AG08395 (cell line): ENCODE measurements at places on chromosomes 3 and 15.

- DNase-seq, result no peak
Measured at GRCh38 chr15:80007532-80007931, 36.5 kb upstream of the BCL2A1 start.

GRCh38 chr15:73364070-73364469, 4.7 kb downstream of the HCN4 start:
- no peak for DNase-seq

- DNase-seq, result no peak
Measured at GRCh38 chr3:27560484-27561056, 76.4 kb upstream of the SLC4A7 start.

DNA sequence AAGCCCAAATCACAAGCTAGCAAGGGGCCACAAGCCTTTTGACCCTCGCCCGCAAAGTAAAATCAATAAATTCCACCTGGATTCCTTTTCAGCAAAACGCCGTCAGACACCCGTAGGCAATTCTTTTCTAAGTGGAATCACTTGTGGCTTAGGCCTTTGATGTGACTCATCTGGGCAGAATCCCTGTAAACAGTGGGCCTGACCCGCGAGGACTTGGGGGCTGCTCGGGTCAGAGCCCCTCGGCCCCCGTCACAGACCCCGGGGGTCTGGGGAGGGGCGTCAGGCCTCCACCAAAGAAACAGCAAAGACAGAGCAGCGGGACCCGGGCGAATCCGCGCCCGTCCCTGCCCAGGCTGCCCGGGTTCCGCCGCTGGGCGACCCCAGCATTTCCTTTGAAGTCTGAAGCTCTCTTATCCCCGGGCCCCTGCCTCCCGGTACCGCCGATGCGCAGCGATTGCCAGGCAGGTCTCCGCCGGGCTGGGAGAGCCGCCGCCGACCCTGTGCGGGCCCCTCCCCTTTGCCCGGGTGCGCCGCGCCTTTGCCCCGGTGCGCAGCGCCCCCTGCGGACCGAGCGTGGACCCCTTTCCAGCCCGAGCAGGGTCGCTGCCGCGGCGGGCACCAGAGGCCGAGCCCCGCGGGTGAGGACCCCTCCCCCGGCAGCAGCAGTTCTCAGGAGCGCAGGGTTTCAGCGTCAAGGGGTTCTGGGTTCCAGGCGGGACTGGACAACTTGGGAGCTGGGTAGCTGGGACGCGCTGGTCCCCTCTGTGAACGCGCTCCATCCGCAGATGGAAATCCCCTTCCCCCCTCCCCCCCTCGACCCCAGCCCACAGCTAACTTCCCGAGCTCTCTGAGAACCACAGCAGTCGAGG, 178.3 kb downstream of the UACA start:
- peak; percentile 48 for DNase-seq

GRCh38 chr3:187878772-187879518, 133.7 kb upstream of the BCL6 start:
- DNase-seq, result peak; percentile 69

- peak; percentile 91 for DNase-seq
Measured at GRCh38 chr3:12708584-12709192, 44.8 kb upstream of the RAF1 start.

GRCh38 chr3:134685929-134686802, 35.3 kb upstream of the KY start:
- DNase-seq, result peak; percentile 80

DNA sequence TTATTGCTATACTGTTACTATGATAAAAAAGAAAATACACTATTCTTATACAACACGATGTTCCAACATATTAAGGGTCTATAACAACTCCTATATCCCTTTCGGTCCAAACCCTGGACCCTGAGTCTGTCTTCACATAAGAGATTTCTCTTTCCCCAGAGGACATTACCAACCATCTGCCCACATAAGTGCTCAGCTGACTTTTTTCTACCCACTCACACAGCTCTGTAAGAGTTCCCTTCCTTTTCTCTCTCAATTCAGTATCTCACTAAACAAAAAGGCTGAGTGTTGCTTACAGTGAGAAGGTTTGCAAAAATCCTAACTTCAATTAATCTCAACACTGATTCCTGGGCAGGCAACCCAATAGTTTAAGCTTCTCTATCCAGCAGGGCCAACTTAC, 30.5 kb downstream of the ITGB5 start:
- DNase-seq, result no peak

GRCh38 chr3:44721231-44722102, 8.0 kb upstream of the ZNF501 start:
- no peak for DNase-seq

DNA sequence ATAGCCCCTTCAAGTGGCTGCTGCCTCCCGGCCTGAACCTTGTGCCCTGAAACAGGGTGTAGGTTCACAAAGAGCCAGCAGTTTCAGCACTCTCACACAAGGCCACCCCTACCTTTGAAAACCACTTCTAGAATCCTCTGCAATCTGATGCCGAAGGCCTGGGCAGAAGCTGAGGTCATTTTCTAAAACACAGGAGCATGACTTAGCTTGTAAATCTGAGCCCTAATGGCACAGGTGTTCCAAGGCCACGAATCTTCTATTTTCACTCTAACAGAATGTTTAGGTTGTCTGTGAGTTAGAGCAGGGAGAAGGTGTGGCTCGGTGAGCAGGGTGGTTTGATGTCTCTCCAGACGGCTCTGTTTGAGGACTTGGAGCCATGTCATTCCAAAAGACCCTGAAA, 62.3 kb downstream of the SYNM start:
- no peak for DNase-seq

DNA sequence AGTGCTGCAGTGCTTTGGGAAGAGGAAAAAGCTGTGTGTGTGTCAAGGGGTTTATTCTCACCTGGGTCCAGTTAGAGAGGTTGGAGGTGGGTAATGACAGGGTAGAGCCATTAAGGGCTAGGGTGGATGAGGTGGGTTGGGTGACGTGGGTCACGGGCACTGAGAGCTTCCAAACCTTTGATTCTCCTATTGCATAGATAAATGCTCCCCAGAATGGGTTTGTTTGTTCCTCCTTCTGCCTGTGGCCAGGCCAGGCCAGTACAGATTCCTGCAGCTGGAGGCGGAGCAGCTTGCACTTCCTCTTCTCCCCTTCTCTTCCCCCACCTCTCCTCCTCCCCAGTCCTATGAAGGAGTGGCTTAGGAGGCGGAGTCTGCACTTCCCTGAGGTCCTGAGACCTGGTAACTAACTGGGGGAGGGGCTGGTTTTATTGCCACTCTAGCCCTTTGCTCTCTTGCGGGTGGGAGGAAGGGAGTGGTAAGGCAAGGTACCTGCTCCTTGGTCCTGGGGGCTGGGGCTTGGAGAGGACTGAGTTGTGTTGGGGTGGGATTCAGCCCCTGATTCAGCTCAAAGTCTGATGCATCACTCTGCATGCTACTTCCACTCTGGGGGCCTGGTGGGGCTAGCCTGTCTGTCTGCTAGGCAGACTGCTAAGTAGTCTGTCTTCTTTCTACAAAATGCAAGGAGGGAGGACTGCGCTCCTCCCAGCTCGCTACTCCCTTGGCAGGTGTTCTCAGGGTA, 3.5 kb downstream of the SPINT1 start:
- no peak for DNase-seq

DNA sequence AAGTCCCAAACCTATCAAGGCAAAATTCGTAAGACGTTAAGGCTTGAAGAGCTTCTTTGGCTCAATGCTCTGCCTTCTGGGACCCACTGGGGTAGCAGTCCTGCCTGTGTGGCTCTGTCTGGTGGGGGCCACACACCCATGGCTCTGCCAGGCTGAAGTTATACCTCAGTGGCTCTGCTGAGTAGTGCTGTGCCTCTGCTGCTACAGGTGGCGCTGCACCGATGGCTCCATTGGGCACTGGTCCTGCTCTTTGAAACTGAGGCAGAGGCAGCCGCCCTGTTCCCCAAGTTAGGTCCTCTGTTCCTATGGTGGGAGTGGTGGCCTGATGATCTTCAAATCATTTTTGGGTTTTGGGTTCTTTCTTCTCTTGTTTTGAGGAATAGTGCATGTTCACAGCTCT, 68.0 kb upstream of the AP4E1 start:
- no peak for DNase-seq

DNA sequence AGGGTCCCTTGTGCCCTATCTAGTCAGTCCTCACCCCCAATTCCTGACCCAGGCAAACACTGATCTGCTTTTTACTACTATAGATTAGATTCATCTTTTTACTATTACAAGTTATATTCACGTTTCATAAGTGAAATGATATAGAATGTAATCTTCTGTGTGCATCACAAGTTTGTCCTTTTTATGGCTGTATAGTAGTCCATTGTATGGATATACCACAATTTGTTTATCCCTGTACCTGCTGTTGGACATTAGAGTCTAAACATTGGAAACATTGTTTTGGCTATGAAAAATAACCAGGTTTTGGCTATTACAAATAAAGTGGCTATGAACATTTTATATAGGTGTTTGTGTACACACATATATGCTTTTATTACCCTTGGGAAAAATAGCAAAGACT, 112.4 kb downstream of the CACNA1D start:
- DNase-seq, result no peak

GRCh38 chr15:88382482-88382983, 84.7 kb downstream of the MRPL46 start:
- DNase-seq, result no peak

DNA sequence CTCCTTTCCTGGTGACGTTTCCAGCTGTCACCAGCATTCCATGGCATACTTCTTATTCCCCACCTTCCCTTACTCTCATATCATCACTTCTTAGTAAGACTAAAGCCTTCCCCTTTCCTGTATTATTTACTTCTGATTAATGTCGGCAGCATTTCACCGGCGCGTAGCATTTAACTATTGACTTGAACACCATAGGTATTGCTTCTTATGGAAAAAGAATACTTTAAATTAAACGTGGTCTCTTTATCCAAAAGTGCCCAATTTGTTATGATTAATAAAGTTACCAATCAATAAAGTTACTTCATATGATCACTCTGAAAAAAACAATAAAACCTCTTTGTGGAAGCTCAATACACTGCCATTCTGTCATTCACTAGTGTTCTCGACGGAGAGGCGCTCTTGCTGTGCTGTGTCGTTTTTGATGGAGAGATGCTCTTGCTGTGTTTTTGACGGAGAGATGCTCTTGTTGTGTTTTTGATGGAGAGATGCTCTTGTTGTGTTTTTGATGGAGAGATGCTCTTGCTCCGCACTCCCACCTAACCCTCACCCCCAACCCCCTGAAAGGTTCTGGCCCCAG, 165.0 kb downstream of the XXYLT1 start:
- DNase-seq, result no peak

GRCh38 chr3:14549256-14549919, 9.2 kb upstream of the GRIP2 start:
- DNase-seq, result peak; percentile 55

DNA sequence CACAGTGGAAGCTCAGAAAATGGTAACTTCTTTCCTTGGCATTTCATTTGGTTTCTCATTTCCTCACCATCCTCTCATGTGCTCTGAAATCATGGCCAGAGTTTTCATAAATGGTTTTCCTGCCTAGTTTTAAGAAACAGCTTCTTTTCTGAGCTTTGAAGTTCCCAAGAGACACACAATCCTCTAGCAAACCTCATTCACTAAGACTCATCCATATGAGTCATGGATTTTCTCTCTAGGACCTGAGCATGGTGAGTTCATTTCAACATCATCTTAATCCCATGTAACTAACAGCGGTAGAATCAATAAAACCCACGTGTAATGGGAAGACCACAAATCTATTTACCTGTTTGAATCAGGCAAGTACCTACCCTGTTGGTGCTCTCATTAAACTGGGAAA, 274.5 kb upstream of the LRTM1 start:
- peak; percentile 93 for DNase-seq

DNA sequence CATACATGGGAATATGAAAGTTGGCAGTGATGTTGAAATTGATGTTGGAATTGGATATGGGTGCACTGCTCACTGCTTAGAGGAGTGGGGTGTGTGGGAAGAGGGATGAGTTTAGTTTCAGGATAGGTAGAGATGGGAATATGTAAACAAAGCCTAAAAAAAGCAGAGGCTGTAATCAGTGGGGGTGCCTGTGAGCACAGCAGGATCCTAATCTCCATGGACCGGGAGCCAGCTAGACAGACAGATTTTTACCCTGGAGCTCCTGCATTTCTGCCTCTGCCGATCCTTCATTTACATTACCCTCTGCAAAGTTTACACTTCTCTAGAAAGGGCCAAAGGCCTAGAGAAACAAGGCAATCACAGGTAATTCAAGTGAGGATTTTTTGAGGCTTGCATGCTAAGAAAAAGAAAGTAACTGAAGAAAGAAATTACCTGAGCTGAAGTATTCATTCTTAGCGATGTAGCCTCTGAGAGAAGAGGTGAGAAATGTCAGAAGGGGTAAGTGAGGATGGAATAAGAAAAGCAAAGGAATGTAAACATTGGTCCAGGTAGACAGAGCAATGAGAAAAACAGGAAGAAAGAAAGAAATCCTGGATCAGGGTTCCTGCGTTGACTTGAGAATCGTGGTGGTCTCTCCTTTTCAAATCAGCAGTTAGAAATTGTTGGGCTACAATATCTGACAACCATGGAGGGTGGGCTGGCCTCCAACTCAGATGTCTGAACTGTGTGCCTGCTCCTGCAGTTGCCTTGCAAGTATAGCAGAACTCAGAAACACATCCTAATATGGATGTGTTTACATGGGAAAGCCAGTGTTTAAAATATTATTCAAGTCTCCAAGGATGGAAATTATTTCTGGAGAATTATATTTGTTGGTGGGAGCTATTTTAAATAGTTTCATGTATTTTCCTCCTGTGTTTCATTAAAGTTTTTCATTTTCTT, 79.8 kb downstream of the CRTC3 start:
- no peak for DNase-seq
